ENCODE measurements at places on chromosomes 16 and 17.
A peak's percentile ranks its signal among the peaks of the same experiment; 100 is the strongest.

DNA sequence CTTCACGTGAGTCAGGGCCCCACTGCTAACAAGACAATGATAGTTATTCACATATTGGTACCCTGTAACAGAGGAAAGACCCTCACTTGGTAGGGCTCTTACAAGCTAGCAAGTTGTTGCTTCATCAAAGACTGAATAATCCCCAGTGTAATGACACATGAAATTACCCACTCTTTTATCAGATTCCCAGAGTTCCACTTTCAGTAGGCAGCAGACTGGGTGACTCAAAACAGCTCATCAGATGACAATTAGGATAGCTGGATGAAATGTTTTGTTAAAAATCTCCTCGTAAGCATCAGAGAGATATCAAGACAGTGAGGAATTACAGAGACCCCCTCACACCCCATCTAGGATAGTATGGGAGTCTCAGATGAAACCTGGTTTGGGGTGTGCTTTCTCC is 6.8 kb upstream of the OR1E2 start:
- DNase-seq, result no peak

GRCh38 chr16:23564575-23565363 is 7.2 kb downstream of the UBFD1 start:
- no peak for DNase-seq

- DNase-seq, result peak; percentile 95
These were observed at the start of gene PRPSAP2 for GRCh38 chr17:18857864-18858566. TSS of gene PRPSAP2 (plus strand) at chr17:18858131. CDS start at chr17:18865834, 7,703 bp downstream.

- peak; percentile 1 for DNase-seq
These were observed 16.2 kb upstream of the ALKBH5 start for GRCh38 chr17:18167421-18167820.
